ENCODE measurements at places on chromosomes 6 and 20. TPM values are rescaled to one million over a fixed set of nuclear protein-coding genes. Genes with fewer than 3 reads are reported as not detected.

The ANKRD6 gene
- total RNA-seq = 110 TPM

GRCh38 chr20:31835977-31836852, 9.2 kb downstream of the FOXS1 start:
- DNase-seq = no peak

The SLC26A8 gene
- total RNA-seq = not detected

GRCh38 chr6:48747040-48747439, 636.0 kb upstream of the PTCHD4 start:
- DNase-seq = no peak

The SPATA25 gene
- 4.4 TPM for total RNA-seq

The NEURL2 gene
- total RNA-seq = 6.0 TPM

DNA sequence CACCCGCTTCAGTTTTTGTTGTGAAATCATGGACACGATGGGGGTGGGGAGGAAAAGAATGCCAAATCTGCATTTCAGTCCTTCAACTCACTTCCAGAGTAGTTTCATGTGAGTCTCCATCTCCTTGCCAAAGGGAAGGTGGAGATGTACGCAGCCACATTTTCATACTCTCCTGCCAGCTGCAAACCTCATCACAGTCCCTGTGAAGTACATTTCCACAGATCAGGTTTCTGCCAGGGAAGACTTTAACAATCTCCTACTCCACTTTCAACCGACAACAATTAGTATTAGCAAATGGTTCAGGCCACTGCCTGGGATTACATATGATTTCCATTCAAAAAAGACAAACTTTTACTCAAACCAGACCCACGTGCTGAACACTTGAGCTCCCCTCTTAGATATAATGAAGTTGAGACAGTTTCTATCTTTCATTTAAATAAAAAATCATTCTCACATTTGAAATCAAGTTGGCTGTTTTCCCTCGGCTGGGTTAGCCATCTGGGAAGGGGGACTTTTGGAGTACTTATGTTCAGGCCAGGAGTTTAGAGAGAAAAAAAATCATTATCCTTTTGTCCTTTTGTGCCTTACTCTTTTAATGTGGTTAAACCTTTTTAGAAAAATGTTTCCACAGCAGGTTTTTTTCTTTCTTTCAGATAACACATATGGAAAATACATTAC, 51.0 kb upstream of the CEP162 start:
- DNase-seq = no peak

DNA sequence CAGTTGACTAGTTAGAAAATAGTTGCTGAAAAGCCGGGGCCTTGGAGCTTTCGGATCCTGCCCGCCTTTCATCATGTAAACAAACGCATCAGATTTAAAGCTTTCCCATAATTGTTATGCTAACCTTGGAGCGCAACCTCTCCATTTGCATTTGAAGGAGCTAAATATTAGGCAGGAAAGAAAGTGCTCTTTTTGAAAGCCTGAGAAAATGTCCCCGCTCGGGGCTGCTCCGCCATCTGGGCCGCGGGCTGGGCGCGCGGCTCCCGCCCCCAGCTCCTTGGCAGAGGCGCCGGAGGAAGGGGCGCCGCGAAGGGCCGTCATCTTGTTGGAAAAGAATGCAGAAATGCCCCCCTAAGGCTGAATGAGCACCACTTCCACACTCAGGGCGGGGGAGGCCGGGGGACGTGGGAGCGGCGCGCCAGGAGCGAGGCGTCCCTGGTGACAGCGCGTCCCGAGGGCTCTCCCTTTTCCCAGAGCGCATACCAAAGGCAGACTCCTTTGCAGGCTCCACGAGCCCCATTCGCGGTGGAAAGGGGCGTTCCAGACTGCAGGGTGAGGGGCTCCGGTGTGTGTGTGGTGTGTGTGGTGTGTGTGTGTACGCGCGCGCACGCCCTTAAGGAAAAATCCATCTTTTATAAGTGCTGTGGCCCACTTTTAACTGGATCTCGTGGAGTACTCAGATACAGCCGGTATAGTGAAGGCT, 145.6 kb upstream of the ID4 start:
- DNase-seq = peak; percentile 84

The HMGCLL1 gene
- 0.20 TPM for total RNA-seq

The GDAP1L1 gene
- total RNA-seq = 1.9 TPM

DNA sequence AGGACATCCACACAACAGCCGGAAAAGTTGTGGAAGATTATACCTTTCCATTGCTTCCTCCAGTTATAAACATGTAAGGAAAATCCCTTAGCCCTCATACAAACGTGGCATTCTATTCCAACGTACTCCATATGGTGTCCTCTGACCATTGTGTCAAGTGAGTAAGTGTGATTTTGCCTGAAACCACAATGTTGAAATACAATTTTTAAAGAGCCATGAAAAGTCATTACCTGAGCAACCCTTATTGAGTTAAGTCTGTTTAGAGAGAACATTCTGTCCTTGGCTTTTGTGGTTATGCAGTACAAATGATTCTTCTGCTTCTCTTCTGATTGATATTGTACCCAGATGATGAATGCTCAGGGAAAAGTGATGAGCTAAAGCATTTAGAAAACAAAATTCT, 530.1 kb downstream of the HAO1 start:
- no peak for DNase-seq

The MUC21 gene
- total RNA-seq = not detected

DNA sequence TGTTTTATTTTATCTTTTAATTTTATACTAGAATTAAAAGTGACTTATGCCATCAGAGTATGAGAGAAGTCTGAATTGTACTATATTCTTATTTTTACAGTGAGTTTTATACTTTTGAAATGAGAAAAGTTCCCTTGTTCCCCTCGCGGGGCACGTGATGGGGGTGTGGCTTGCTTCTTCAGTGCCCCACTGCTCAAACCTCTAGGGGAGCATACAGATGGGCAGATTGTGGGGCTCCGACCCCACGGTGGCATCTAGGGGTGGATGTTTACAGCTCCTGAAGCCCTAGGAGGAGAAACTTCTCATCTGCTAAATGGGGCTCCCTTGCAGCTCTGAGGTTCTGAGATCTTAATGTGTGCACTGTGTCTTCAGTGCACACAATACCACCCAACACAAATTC, 11.9 kb upstream of the MAS1L start:
- peak; percentile 13 for DNase-seq

DNA sequence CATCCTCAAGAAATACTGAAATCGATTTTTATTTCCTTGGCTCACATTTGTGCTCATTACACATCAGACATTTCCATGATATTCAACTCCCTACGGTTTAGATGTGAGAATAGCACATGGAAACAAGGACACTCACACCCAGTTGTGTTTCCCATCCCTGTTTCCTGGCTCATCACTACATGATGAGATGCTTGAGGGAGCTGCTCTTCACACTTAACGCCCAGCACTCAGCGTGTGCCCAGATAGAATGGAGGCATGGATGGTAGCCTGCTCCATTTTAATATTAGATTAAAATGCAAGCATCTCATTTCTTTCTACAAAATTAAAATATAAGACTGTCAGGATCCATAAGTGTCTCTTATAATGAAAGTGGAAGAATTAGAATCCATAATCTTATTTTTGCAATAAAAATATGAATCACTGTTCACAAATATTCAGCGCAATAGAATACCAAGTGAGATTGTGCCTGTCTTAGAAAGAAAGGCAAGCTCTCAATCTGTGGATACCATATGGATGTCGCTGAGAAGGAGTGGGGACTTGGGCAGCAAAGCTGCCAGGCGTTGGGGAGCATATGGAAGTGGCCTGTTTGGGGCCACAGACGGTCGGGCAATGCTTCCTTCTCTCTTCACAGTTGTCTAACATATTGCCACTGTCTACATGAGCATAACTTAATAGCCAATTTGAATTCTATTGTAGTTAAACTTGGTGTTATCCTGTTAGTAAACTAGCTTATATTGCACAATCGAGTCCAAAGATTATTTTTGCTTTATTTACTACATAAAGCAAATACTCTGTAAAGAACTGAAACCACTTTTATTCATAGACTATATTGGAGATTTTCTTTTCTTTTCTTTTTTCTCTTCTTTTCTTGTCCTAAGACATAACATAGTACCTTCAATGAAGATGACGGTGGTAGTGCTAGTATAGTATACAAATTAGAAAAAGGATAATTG, 206.8 kb upstream of the QKI start:
- DNase-seq = no peak

The IPCEF1 gene
- 2.8 TPM for total RNA-seq

GRCh38 chr20:4545526-4545925, 176.2 kb upstream of the PRND start:
- DNase-seq = no peak

GRCh38 chr20:21357844-21358243, 39.5 kb downstream of the NKX2-4 start:
- DNase-seq = no peak

The VWA7 gene
- total RNA-seq = 0.29 TPM

The DAAM2 gene
- total RNA-seq = 1.2 TPM

The PHACTR1 gene
- total RNA-seq = 9.9 TPM

DNA sequence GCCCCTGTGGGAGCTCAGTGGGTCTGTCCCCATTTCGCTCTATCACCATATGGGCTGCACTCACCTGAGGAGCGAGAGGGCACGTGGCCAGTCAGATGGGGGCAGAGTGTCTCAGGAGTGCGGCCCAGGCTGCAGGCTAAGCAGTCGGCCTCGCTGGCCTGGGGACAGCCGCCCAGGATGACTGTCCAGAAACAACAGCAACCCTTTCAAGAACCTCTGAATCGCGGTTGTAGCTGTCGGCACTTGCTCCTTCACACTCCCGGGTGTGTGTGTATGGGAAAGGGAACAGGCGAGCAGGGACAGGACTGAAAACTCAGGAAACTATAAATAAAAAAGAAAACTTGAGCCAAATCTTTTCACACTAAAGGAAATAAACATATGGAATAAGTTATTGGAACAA, 63.1 kb downstream of the TFAP2A start:
- DNase-seq = no peak

DNA sequence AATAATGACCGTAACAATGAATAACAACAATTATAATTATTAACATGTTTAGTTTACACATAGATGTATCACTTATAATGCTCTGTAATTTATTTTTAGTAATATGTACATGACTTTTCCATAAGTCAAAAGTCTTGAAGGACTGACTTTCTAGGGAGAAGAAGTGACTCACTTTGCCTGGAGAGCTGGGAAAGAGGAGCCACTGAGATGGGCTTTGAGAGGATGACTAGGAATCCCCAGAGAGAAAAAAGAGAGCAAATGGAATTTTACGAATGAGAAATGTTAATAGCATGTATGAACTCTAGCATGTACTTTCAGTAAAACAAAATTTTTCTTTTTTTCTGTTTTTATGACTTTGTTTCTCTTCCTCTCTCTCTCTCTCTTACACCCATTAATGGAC, 67.8 kb upstream of the RALY start:
- no peak for DNase-seq

- DNase-seq = peak; percentile 82
Observed at GRCh38 chr6:163123098-163123497, 291.4 kb upstream of the QKI start.

The ZNF133 gene
- total RNA-seq = 16.7 TPM

The THBS2 gene
- 0.45 TPM for total RNA-seq

Measured in endodermal cell (in vitro differentiated cells).